ENCODE measurements at places on chromosomes 16 and 17.
A peak's percentile ranks its signal among the peaks of the same experiment; 100 is the strongest.

GRCh38 chr16:87645802-87646201, 43.5 kb downstream of the JPH3 start:
- no peak for DNase-seq

DNA sequence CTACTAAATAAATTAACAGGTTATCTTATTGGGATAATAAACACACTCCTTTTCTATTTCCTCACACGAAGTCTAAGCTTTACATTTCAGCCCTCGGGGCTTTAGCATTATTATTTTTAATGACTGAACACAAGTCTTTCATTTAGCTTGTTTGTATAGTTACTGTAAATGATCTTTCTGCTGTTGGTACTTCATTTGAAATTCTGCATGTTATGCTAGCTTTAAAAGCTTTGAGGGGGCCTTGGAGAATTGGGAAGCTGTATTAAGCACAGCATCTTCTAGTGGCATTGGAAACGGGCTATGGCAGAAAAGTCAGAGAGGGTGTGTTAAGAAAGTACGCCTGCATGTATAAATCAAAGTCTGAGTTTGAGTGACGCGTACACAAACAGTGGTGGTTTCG, 243.7 kb downstream of the FTO start:
- DNase-seq = no peak

DNA sequence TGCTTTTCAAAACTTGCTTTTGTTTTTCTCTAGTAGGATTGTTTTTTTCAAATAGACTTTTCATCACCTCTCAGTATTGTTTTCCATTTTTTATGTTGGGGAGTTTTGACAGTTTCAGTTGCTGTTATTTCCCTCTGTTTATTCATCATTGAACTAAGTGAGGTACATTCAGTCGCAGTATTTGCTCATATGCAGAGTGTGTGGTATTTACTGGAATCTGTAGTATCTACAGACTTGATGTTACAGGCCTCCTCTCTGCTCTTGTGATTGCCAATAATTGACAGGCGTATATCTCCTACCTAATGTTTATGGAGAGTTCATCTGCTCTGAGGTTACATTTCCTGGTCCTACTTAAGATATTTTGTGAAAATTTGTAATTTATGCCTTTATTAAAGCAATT, 49.6 kb downstream of the COX10 start:
- DNase-seq = no peak

DNA sequence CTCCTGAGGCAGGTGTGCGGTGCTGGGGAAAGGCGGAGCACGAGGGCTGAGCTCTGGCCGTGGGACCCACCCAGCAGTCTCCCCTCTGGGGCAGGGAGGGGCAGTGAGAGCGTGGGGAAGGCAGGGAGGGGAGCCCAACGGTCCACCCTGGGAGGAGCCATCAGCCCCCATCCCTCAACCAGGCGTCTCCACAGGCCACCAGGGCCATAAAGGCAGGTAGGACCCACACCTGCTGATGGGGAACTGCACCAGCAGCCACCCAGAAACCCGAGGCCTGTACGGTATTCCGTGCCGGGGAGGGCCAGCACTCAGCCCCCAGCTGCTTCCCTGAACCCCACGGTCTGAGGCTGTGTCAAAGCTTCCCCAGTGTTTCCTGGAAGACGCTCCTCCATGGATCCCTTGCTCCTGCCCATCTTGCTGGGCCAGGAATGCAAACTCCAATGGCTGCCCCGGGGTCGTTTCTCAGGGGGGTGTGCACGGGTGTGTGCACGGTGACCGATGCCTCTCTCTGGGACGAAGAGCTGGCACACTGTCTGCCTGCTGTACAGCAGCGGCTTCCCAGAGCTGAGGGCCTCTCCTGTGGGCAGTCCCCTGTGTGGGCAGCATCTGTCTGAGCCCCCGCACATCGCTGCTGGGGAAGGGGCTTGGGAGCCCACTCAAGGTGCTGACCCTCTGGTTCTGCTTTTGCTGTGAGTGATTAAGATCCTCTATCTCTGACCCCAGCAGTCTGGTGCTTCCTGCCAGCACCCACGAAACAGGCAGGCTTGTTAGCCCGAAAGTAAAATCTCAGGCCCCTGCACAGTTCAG, 17.2 kb upstream of the METRNL start:
- no peak for DNase-seq

- DNase-seq = no peak
Measured at GRCh38 chr17:10013365-10014112, 108.5 kb upstream of the RCVRN start.

GRCh38 chr17:79439493-79439892, 171.4 kb downstream of the RBFOX3 start:
- no peak for DNase-seq

GRCh38 chr17:12815642-12816141, 26.4 kb downstream of the ARHGAP44 start:
- DNase-seq = no peak

DNA sequence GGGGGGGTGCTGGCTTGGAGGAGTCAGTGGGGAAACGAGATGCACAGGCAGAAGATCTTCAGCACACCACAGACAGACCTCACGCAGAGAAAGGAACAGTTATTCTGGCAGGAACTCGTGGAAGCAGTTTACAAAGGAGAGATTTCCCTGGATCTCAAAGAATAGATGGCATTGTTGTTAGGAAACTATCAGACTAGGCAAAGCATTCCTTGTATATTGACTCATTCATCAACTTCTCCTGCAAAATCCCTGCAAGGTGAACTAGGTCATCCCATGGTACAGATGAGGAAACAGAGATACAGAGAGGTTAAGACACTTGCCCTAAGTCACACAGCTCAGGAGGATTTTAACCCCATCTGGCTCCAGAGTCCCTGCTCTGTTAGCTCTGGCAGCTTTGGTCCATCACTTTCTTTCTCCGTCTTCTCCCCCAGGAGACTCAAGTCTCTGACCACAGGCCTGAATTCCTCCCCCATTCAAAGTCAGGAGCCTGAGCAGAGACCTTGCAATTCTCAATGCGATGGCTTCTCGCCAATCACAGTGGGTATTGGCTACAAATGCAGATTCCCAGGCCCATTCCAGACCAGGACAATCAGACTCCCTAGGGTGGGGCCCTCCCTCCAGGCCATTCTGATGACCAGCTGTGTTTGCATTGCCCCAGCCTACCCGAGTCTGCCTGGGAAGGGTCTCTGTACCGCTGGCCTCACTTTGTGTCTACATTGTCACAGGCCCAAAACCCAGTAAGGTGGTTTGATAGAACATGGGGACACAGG, 56.4 kb downstream of the LITAF start:
- no peak for DNase-seq

- no peak for DNase-seq
Measured at GRCh38 chr16:54398986-54399385, 112.4 kb upstream of the IRX3 start.

- no peak for DNase-seq
Measured at GRCh38 chr17:30091771-30092170, 24.8 kb upstream of the NSRP1 start.

GRCh38 chr16:87684106-87684677, 81.6 kb downstream of the KLHDC4 start:
- no peak for DNase-seq

DNA sequence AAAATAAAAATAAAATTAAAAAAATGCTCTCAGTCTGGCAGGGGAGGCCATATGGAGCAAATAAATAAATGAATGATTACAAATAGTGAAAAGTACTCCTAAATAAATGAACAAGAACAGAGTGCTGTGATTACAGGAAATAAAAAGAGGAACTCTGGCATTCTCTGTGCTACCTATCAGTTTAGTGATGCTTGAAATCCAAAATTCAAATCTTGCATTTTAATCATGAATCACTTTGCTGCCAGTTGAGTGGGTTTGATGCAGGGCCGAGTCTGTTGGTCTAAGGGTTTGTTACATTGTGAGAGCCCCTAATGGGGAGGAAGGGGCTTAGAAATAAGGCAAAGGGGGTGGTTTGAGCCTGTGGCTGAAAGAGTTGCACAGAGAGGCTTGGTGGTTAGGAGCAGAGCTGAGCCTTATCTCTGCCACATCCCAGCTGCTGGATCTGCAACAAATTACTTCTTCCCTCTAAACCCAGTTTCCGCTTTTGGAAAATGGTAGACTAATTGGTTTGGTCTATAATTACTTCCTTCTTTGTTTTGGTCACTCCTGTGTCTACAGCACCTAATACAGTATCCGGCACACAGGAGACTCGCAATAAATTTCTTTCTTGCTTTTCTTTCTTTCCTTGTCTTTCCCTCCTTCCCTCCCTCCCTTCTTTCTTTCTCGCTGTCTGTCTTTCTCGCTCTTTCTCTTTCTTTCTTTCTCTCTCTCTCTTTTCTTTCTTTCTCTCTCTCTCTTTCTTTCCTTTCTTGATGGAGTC, 6.3 kb upstream of the ABCC1 start:
- no peak for DNase-seq

DNA sequence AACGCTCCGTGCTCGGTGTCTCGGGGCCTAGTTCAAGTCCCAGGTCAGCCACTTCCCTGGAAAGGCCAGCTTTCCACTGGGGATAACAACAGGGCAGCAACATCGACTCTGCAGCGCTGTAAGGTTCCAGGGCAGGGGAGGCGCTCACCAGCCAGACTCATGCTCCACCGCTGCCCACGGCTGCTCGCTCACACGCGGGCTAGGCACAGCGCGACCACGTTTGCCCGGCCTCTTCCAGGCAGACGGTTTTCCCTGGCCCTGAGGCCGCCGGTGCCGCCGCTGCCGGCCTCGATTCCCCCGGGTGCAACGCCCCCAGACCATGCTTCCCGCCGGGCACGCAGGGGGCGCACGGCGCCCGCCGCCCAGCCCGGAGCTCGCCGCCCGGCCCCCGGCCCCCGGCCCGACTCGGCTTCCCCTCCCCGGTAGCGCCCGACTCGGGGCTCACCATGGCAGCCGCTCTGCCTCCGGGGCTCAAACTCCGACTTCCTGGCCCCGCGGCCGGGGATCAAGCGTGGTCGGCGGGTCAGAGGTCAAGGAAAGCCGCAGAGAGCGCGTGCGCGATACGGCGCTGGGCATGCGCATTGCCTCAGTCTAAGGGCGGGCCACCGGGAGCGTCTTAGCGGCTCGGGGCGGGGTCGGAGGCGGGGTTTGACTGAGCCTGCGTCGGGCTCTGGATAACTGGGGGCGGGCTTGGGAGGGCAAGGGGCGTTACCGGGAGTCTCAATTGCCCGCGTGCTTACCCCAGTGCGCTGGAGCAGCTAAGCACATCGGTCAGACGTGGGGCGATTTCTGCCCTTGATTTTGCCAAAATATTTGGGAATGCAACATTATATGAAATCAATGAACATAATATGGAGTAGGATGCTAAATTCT, at the start of gene PAM16:
Gene PAM16, minus strand, starts transcription at position 535 of the 873 bp plus-strand sequence. Its CDS starts 87 bp downstream, at position 448.
- DNase-seq = peak; percentile 96

GRCh38 chr16:12674071-12674470, 129.6 kb downstream of the CPPED1 start:
- DNase-seq = no peak

DNA sequence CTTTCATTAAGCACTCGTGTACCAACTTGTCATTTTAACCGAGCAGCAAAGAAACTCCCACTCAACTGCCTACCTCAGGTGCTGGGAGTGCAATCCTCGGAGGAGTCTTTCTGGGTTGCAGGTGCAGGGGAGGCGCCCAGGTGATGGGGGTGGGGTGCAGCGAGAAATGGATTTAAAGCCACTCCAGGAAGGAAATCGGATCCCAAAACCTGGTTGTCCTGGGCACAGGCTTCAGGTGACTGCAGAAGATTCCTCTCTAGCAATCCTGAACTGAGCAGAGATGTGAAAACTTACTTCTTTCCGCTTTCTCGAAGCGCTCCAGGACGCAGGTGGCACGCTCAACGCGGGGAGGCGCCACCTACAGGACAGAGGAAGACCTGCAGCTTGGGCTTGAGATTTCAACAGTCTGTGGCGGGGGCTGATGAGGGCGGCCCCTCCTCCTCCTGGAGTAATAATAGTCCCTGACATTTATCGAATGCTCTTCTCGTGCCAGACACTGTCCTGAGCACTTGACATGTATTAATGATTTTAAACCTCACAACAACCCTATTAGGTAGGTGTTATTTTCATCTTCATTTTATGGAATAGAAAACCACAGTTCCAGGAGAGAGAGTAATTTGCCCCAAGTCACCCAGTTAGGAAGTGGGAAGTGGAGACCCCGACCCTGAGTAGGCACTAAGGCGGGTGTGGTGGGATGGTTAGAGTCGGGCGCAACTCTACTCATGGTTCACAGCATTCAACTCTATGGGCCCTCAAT, 27.2 kb upstream of the SKAP1 start:
- DNase-seq = peak; percentile 67

DNA sequence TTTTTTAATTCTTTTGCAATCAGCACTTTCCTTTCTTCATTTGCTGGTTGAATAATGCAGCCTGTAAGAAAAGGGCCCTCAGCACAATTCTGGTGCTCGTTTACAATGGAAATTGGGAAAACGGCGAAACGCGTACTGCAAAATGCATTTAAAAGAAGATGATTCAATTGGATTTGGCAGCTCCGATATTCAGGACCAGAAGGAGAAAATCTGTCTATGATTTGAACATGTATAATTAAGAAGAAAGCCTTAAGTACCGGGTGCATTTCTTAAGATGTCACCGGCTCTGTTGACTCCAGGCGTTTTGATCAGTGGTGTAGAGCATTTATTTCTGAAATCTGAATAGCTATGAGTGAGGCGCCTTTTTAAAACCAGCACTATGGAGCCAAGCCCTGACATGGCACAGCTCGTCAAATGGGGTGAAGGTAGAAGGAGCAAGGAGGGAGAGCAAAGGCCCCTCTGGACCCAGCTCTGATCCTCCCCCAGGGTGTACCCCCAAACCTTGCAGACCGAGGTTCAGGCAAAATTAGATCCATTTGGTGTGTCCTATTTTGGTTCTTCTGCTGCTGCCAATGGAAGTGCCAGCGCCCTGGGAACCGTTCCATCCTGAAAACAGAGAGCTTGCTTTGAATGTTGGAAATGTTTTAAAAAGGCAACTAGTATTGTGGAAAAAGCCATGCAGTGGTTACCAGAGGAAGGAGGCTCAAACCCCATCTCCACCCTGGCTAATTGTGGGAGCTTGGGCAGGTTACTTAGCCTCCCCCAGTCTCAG, 161.4 kb upstream of the RPL38 start:
- no peak for DNase-seq

DNA sequence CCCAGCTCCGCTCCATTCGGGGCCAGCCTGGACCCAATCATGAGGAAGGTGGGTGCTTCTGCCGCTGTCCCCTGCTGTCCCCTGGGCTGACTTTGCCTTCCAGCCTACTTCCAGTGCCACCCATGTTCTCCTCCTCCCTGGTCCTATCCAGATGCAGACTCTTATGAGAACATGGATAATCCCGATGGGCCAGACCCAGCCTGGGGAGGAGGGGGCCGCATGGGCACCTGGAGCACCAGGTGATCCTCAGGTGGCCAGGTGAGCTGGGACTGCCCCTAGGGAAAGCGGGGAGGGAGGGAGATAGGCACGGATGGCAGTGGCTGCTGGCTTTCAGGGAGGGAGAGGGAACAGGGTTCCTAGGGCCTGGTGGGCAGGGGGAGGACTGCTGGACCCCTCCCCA, 7.0 kb downstream of the CD19 start:
- no peak for DNase-seq

- no peak for DNase-seq
Measured at GRCh38 chr17:68616334-68616733, 15.2 kb upstream of the FAM20A start.

DNA sequence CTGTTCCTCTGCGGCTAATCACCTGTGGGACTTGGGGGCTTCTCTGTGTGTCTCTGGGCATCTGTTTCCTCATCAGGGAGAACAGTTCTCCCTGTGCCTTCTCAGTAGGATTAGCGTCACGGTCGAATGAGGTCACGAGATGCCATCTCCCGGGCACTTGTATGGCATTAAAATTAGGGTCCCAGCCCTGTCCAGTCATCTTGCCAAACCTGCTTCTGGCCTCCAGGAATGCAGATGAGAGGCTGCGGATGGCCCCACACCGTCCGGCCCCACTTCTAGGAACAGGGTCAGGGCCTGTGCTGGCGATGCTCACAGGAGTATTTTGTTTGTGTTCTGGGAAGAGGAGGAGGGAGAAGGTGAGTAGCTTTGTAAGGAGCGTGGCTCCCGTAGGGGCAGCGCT, 58.5 kb downstream of the OR1D5 start:
- DNase-seq = no peak

- no peak for DNase-seq
Measured at GRCh38 chr17:8131844-8132441, 8.0 kb upstream of the HES7 start.

Data from stimulated activated naive CD4-positive, alpha-beta T cell treated with Interleukin-2 at 50 U/mL for 16 hours (primary cell).